Panc1 (cell line): ENCODE measurements at places on chromosomes 2 and 18. TPM values are rescaled to one million over a fixed set of nuclear protein-coding genes. Genes with fewer than 3 reads are reported as not detected.

The ID2 gene
- total RNA-seq, result 2.1 TPM

The SPHKAP gene
- total RNA-seq, result not detected

The PMAIP1 gene
- total RNA-seq, result 7.7 TPM

The REG3G gene
- total RNA-seq, result not detected

The ST6GAL2 gene
- not detected for total RNA-seq

The UGT1A9 gene
- not detected for total RNA-seq

The GCA gene
- 21.3 TPM for total RNA-seq

DNA sequence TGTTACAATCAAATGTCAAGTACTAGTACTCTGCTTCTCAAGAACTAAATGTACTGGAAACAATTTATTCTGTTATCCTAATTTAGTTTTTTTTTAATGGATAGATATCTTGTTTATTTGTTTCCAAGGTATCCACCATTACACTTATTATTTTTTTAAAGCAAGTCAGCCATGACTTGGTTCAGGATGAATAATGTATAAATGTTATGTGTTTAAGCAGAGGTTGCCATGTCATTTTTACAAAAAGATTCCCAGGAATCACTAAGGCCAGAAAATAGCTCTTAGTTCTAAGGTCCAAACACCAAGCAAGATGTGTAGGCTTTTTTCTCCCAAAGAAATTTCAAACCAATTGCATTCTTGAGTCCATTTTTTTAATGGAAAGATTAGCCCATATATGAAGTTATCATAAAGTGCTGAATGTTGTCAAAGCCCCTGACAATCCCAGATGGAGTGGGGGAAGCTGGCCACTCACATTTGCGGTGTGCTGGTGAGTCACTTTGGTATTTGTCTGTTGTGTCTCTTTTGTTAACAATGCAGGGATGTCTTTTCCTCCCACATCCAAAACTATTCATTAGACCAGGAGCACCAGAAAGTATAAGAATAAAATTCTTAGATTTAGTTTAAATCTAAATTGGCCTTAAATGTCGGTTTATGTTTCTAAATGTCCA is 158.9 kb downstream of the COL6A3 start:
- no peak for DNase-seq
- no peaks in the 10 kb centered on the region; the same call in 1 of the 2 replicates for H3K4me1 ChIP-seq
- H3K4me3 ChIP-seq, result no peak overlapping the region
- H3K36me3 ChIP-seq, result no peaks in the 10 kb centered on the region

GRCh38 chr18:68759308-68759707 is 38.6 kb upstream of the CCDC102B start:
- H3K4me3 ChIP-seq, result no peak overlapping the region
- DNase-seq, result no peak
- no peaks in the 10 kb centered on the region for H3K36me3 ChIP-seq

GRCh38 chr2:14815201-14815600 is 182.7 kb downstream of the LRATD1 start:
- no peak for DNase-seq
- no peak overlapping the region for H3K27ac ChIP-seq
- H3K36me3 ChIP-seq, result no peaks in the 10 kb centered on the region
- no peaks in the 10 kb centered on the region for H3K4me1 ChIP-seq

GRCh38 chr2:16189029-16189835 is 248.9 kb downstream of the MYCN start:
- H3K4me1 ChIP-seq, result no peaks in the 10 kb centered on the region
- no peak for DNase-seq
- peaks cover 3% of the 10 kb centered on the region; the same call in 1 of the 2 replicates for H3K27me3 ChIP-seq
- no peak overlapping the region for H3K4me3 ChIP-seq
- no peak overlapping the region for H3K27ac ChIP-seq

GRCh38 chr18:46067438-46068007 is 4.5 kb downstream of the PSTPIP2 start:
- no peaks in the 10 kb centered on the region; the same call in none of the 2 replicates for H3K36me3 ChIP-seq
- no peaks in the 10 kb centered on the region for H3K27me3 ChIP-seq
- H3K27ac ChIP-seq, result no peak overlapping the region
- no peaks in the 10 kb centered on the region for H3K4me1 ChIP-seq
- DNase-seq, result no peak

GRCh38 chr2:134021830-134022524 is 231.9 kb upstream of the MGAT5 start:
- no peak for DNase-seq
- H3K4me1 ChIP-seq, result no peaks in the 10 kb centered on the region

DNA sequence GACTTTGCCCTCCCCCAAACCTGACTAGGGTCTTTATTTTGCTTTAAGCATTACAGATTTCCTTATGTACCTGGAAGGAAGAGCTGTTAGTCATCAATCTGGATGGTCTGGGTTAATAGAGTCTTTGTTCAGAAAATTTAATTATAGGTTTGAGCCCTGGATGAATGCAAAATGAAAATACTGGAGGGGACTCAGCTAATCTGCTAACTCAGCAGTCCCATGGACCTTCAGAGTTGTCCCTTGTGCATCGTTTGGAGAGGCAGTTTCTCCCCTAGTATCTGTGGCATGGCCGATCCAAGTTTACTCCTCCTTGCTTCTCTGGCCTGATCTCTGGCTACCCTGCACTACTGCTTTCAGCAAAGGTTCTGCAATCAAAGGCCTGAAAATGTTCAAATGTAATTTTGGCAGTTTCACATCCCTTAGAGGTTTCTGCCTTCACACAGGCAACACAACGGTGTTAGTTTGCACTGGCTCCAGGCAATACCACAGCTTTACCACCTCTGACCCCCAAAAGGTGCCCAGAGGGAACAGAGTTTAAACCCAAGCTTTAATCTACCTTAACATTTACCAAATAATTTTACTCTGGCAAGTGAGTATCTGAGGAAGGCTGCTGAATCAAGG is 134.3 kb downstream of the THADA start:
- no peaks in the 10 kb centered on the region for H3K27me3 ChIP-seq
- H3K4me3 ChIP-seq, result no peak overlapping the region
- no peak for DNase-seq
- H3K27ac ChIP-seq, result no peak overlapping the region; the same call in 1 of the 2 replicates
- no peaks in the 10 kb centered on the region for H3K36me3 ChIP-seq

GRCh38 chr18:25137197-25137472 is 214.8 kb downstream of the ZNF521 start:
- no peak overlapping the region for H3K4me3 ChIP-seq
- DNase-seq, result no peak
- H3K27ac ChIP-seq, result no peak overlapping the region
- H3K36me3 ChIP-seq, result no peaks in the 10 kb centered on the region
- H3K4me1 ChIP-seq, result no peaks in the 10 kb centered on the region

DNA sequence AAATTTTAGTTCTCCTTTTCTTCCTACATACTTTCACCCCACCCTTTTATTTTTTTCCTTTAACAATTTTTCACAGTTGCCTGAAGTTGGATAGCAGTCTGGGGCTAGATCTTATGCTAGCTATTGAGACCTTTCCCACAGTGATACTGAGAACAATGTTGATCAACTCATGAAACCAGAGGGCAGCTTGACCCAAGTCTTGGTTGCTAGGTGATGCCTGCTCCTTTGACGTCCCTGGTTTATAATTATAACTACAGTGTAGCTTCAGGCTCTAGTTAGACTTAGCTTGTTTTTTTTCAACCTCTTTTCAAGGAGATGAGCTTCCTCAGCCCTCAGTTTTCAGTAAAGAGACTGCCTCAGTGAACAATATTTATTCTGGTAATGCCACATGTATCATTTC is 648.5 kb downstream of the IRS1 start:
- H3K27ac ChIP-seq, result peak overlapping the region; percentile 31; the same call in 1 of the 2 replicates
- no peaks in the 10 kb centered on the region for H3K4me1 ChIP-seq
- H3K36me3 ChIP-seq, result no peaks in the 10 kb centered on the region
- no peak for DNase-seq

GRCh38 chr18:9722691-9723090 is 14.6 kb downstream of the RAB31 start:
- DNase-seq, result no peak
- H3K4me3 ChIP-seq, result no peak overlapping the region
- H3K27me3 ChIP-seq, result no peaks in the 10 kb centered on the region
- no peak overlapping the region for H3K27ac ChIP-seq
- H3K36me3 ChIP-seq, result no peaks in the 10 kb centered on the region
- H3K4me1 ChIP-seq, result peaks cover 52% of the 10 kb centered on the region

GRCh38 chr2:21822505-21822904 is 698.7 kb downstream of the TDRD15 start:
- no peaks in the 10 kb centered on the region for H3K4me1 ChIP-seq
- H3K36me3 ChIP-seq, result no peaks in the 10 kb centered on the region
- H3K4me3 ChIP-seq, result no peak overlapping the region
- no peak overlapping the region for H3K27ac ChIP-seq
- H3K27me3 ChIP-seq, result no peaks in the 10 kb centered on the region
- DNase-seq, result no peak

DNA sequence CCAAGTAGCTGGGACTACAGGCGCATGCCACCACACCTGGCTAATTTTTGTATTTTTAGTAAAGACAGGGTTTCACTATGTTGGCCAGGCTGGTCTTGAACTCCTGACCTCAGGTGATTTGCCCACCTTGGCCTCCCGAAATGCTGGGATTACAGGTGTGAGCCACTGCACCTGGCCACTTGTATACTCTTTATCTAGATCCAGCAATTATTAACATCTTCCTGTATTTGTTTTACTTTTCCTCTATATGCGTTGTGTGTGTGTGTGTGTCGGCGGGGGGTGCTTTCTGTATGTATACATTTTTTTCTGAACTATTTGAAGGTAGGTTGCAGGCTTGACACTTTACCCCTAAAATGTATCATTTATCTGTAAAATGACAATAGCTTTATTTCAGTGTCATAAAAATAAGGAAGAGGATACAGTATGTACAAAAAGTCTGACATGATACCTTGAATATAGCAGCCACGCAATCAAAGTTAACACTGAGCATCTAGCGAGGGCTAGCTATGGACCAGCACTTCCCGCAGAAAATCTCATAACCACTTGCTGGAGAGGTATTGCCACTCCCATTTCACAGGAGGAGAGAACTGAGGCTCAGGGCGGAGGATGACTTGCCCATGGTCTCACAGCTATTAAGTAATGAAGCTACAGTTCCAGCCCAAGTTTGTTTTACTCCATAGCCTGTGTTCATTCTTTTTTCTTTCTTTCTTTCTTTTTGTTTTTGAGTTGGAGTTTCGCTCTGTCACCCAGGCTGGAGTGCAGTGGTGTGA is 251.3 kb downstream of the MYCN start:
- H3K27ac ChIP-seq, result no peak overlapping the region
- no peaks in the 10 kb centered on the region for H3K36me3 ChIP-seq
- H3K27me3 ChIP-seq, result peaks cover 3% of the 10 kb centered on the region; the same call in 1 of the 2 replicates
- DNase-seq, result no peak
- no peak overlapping the region for H3K4me3 ChIP-seq
- H3K4me1 ChIP-seq, result no peaks in the 10 kb centered on the region

GRCh38 chr2:138794724-138795123 is 14.5 kb upstream of the NXPH2 start:
- no peak for DNase-seq
- no peaks in the 10 kb centered on the region for H3K36me3 ChIP-seq
- H3K4me1 ChIP-seq, result no peaks in the 10 kb centered on the region
- no peak overlapping the region for H3K4me3 ChIP-seq

DNA sequence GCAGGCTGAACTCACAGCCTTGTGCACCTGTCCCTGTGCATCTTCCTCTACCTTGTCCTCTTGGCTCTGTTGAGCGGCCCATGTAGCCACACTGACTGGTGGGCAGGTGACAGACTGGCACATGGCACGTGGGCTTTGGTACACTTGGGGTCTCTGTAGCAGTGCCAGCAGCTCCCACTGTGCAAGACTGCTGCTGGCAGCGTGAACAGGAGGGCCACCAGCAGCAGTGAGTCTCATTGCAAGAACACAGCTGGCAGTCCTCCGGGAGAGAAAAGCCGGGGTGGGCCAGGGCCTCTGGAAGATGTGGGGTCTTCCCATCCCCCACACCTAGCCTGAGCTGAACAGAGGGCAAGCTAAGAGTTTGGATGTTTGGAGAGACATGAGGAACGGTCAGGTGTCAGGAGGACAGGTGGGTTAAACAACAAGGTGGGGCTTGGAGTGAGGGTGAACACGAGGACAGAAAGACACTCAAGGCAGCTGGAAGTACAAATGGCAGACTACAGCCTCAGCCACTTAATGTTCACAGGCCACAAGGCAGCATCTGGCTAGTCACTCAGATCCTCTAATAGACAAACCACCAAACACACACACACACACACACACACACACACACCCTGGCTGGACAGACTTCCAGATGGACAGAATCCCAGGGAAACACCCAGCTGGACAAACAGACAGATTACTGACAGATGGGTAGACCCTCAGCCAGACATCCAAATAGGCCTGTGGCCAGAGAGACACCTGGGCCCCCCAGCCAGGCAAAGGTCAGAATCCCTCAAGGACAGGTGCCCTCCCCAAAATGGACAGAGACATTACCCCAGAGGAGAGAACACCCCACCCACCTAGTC is 2.3 kb upstream of the PTPN18 start:
- peaks cover 17% of the 10 kb centered on the region for H3K4me1 ChIP-seq
- H3K27me3 ChIP-seq, result no peaks in the 10 kb centered on the region
- no peak overlapping the region for H3K27ac ChIP-seq
- H3K36me3 ChIP-seq, result no peaks in the 10 kb centered on the region
- DNase-seq, result no peak
- H3K4me3 ChIP-seq, result no peak overlapping the region

DNA sequence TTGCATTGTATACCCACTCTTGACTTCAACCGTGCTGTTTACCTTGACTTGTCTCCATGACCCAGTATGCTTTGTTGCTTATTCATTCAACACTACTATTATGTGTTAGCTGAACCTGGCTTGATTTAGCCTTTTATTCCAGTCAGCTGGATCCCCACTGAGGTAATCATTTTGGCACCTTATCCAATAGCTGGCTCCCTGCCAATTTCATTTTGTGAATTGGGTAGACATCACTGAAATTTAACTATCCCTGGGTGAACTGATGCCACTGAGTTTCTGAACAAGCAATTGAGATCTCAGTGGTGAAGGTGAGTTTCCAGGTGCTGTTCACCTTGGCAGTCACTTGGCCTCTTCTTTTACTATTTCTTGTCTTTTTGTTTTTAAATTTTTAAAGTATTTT is 584.3 kb downstream of the ADCYAP1 start:
- no peak overlapping the region for H3K4me3 ChIP-seq
- H3K27ac ChIP-seq, result no peak overlapping the region
- H3K4me1 ChIP-seq, result no peaks in the 10 kb centered on the region
- no peak for DNase-seq

DNA sequence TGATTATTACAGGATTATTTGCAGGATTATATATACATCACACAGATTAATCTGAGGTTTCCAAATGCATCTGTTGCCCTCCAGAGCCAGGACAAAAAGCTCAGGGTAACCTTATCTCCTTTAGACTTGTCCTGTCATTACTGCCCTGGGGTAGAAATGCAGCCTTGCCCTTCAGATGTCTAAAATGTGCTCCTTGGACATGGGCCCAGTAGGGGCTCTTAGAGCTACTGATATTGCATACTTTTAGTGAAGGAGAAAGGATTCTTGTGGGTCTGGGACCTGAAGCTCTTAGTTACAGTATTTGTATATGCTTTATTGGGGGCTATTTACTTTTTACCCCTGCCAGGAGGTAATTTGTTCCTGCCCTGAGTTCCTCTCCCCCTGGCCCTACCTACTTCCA is 56.1 kb downstream of the PRKRA start:
- H3K4me1 ChIP-seq, result no peaks in the 10 kb centered on the region
- no peak for DNase-seq
- H3K36me3 ChIP-seq, result no peaks in the 10 kb centered on the region
- no peaks in the 10 kb centered on the region for H3K27me3 ChIP-seq
- no peak overlapping the region for H3K27ac ChIP-seq
- no peak overlapping the region for H3K4me3 ChIP-seq

GRCh38 chr2:208657468-208657867 is 250.9 kb downstream of the PTH2R start:
- H3K36me3 ChIP-seq, result no peaks in the 10 kb centered on the region
- no peak for DNase-seq
- H3K27ac ChIP-seq, result no peak overlapping the region
- H3K4me3 ChIP-seq, result no peak overlapping the region
